ENCODE measurements at places on chromosomes 6 and 20.
A peak's percentile ranks its signal among the peaks of the same experiment; 100 is the strongest.

- peak; percentile 13 for DNase-seq
Observed at GRCh38 chr20:63896264-63897105, 1.6 kb downstream of the DNAJC5 start.

DNA sequence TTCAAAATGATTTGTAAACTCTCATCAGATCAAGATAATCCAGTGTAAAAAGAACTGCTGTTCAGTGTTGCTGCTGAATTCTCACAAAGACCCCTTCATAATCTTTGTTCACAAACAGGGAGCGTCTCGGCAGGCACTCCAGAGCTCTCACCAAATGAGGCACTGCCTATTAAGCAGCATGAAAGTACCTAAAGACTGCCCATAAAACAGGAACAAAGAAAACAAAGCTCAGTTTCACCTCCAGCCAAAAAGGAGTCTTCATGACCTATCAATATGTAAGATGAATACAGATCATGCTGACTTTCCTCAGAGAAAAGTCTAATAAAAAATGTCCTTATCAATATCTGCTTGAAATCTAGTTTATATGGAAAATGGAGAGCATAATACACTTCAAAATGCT, 41.8 kb downstream of the GPR63 start:
- DNase-seq = no peak

GRCh38 chr20:44837946-44838345, 27.6 kb upstream of the RIMS4 start:
- no peak for DNase-seq

GRCh38 chr6:6580225-6580856, 8.2 kb upstream of the LY86 start:
- DNase-seq = no peak

GRCh38 chr6:26432627-26433201, 7.6 kb upstream of the BTN3A3 start:
- no peak for DNase-seq

GRCh38 chr20:59063358-59064213, 21.0 kb upstream of the PRELID3B start:
- DNase-seq = no peak

DNA sequence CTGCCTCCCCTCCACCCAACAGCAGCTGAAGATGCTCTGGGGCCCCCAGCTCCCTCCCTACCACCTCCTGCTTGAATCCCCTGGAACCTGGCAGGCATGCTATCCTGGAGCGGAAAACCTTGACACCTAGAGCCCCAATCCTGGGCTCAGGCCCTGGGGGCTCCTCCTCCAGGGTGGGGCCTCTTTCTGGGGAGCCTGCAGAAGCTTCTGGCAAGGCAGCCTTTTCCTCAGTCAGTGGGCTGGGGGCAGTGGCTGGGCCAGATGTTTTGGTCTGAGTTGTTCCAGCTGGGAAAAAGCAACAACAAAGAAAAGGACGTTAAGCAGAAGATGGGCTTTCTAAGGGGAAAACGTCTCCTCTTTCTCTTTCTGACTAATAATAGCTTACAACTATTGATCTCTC, 21.1 kb downstream of the KIAA1755 start:
- no peak for DNase-seq

DNA sequence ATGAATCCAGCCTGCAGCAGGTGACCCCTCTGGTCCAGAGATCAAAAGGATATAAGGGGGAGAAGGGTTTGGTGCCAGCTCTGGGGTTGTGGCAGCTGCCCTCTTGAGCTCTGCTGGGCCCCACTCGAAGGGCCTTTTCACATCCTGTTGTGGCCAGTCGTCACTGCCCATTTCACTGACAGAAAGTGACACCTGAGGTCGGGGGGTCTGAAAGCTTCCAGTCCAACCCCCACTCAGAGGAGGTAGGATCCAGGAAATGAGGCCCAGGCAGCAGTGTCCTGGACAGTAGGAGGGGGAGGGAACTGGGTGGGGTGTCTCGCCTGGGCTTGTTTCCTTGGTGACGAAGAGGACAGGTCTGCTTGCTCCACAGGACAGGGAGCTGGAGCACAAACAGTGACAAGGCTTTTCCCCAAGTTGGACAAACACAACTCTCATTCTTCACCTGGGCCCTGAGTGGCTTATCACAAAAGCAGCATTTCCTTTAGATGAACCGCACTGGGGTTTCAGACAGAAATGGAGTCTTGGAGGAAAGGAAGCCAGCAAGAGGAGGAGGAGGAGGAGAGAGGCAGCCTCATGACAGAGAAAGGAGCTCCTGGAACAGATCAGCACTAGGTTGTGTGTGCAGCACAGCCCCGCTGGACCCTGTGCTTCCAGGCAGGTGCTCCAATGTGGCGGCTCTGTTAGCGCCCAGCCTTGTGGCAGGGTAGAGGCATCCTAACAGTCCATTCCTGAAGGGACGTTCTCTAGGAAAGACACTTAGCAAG, 11.0 kb downstream of the FRS3 start:
- no peak for DNase-seq

GRCh38 chr20:11136691-11137090, 462.9 kb upstream of the JAG1 start:
- DNase-seq = no peak

- no peak for DNase-seq
Observed at GRCh38 chr6:30102414-30102969, 10.4 kb downstream of the TRIM31 start.

DNA sequence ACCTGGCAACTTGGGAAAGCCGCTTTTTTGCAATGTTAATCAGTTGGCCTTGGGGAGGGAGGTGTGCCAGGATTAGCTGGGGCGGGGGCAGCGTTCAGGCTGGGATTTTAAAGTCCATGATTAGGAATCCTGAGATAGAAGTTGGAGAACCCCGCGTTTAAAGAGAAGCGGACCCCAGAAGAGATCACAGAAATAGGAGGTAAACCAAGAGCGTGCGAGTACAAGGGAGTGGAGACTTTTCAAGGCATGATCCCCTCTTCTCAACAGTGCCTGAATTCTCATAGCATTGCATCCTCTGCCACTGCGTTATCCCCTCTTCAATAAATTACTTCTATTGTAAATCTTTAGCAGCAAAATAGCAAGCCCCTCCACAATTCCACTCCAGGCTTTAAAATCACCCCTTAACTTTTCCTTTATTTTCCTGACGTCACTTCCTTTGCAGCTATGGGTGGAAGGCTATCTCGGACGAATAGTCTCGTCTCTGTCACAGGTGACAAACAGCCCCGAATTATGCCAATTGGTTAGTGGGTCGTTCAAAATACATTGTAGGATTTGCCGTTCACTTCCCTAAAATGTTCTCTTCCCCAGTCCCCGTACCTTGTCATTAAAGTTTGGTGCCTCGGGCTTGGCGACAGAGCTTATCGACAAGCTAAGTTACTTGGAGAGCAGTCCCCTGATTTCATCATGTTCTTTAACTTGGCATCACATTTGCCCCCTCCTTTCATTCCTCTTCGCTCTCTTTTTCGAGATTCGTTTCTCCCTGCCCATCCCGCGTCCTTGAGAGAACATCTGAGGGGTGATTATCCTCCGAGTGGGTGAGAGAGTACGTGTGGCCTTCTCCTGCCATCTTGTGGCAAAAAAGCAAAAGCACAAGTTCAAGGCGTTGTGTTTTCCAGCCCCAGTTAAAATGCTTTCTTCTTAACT, 17.1 kb downstream of the OR2B2 start:
- DNase-seq = no peak

- DNase-seq = no peak
Observed at GRCh38 chr6:35294308-35294945, 3.2 kb upstream of the DEF6 start.

DNA sequence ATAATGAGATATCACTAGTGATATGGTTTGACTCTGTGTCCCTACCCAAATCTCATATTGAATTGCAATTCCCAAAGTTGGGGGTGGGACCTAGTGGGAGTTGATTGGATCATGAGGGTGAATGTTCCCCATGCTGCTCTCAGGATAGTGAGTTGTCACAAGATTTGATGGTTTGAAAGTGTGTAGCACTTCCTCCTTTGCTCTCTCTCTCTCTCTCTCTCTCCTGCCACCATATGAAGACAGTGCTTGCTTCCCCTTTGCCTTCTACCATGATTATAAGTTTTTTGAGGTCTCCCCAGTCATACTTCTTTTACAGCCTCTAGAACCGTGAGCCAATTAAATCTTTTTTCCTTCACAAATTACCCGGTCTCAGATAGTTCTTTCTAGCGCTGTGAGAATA, 1002.0 kb upstream of the ADGRB3 start:
- DNase-seq = no peak

GRCh38 chr6:103139377-103139776, 1720.3 kb downstream of the HACE1 start:
- no peak for DNase-seq

GRCh38 chr20:1857466-1857865, 37.7 kb upstream of the SIRPA start:
- no peak for DNase-seq

- no peak for DNase-seq
Observed at GRCh38 chr6:137746264-137746663, 120.8 kb upstream of the TNFAIP3 start.

DNA sequence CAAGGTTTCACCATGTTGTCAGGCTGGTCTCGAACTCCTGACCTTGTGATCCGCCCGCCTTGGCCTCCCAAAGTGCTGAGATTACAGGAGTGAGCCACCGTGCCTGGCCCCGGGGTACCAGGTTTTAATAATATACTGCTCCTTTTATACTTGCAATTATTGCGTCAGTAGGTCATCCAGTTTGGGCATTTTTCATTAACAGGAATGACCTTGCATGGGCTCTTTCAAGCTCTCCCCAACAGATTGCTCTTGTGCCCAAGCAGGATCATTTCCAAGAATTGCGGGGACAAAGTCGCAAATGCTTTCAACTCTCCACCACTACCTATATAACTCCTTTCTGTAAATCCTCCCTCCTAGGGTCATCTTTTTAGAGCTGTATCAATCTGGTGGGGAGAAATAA, 23.8 kb downstream of the STK38 start:
- DNase-seq = no peak

GRCh38 chr20:1995531-1996310, 1.9 kb upstream of the PDYN start:
- DNase-seq = no peak

GRCh38 chr6:24506814-24507520, 12.2 kb downstream of the ALDH5A1 start:
- DNase-seq = no peak

- no peak for DNase-seq
Observed at GRCh38 chr20:17882065-17882833, 86.3 kb downstream of the SNX5 start.

DNA sequence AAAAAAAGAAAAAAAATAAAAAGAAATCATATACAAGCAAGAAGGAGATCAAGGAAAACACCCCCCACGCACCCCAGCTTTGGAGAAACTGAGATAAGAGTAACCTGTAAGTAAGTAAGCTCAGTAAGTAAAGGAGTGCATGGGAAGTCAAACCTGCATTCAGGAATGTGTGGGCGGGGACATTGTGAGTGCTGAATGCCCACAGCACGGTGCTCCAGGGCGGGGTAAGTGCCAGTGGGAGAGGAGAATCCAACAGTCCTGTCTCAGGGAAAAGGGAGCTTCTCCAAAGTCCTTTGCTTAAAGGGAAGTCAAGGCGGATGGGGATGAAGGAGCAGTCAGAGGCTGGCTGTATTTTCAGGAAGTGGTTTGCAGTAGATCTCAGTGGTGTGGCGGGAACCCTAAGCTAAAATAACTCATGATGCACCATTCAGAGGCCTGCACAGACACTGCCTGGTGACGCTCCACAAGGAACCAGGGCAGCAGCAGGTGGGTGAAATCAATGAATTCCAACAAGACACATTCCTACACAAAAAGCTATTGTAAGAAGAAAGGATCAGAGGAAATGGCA, 368.0 kb downstream of the QKI start:
- no peak for DNase-seq

GRCh38 chr20:53070706-53071392, 98.7 kb downstream of the TSHZ2 start:
- DNase-seq = no peak

DNA sequence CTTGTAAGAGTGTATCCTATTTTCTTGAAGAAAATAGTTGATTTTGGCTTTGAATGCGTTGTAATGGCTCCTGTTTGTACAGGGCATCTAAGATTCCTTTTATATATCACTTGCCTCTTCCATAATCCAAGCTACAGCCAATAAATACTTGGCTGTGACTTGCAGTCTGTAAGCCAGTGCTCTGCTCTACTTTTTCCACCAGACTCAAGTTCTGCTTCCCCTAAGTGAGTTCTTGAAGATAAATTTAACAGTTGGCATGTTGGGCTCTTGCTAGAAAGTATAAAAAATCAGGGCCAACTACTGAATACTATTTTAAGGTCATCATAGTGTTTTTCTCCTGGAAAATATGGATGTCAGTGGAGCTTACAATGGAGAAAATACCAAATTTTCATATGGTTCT, 36.5 kb upstream of the SCGN start:
- no peak for DNase-seq

DNA sequence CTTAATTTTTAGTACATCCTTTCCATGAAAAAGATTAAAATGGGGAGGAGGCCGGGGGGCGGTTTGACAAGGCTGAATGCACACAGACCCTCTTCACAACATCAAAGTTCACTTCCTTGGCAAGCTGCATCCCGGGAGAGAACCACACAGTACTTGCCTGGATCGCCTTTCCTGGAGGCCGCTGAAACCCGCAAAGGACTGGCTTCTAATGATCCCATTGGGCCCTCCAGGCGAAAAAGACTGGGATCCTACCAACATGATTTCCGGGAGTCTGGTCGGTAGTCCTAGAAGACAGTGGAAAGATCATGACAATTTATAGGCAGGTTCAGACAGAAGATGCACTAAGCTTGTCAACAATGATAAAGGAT, 60.2 kb downstream of the RIPOR2 start:
- no peak for DNase-seq

GRCh38 chr6:23213193-23213592, 643.8 kb downstream of the HDGFL1 start:
- DNase-seq = no peak

DNA sequence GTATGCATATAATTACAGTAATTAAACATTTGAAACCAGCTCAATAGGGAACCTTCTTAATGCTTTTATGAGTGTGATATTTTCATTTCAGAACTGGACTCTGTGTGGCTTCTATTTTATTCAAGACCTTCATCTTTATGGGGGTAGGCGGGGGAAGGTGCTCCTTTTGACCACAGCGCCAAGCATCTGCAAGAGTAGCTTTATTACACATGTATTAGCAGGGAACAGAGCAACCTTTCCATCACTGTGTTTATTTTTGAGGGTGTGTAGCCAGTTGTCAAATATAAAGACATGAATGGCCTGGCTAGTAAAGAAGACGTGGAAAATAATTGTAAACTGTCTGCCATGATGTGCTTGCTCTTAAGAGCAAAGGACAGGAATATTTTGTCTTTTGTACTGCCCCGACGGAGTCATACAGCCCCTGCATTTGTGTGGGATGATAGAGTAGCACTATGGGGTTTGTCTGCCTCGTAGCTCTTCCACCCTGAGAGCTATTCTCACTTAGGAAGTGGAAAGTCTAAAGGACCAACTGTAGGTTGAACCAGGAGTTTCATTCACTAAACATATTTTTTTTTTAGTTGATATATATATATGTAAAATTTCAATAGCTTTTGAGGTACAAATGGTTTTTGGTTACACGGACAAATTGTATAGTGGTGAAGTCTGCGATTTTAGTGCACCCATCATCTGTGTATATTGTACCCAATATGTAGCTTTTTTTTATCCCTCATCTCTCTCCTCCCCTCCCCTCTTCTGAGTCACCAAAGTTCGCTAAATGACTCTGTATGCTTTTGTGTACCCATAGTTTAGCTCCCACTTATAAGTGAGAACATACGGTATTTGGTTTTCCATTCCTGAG, 91.2 kb downstream of the CARMIL1 start:
- no peak for DNase-seq
